Stimulated activated CD8-positive, alpha-beta memory T cell treated with anti-CD3 and anti-CD28 coated beads, Interleukin-7, amount 100 ng/mL, for 48 hours (primary cell): ENCODE measurements at places on chromosomes 5 and 9.

GRCh38 chr9:99809586-99810319 lies 11.9 kb upstream of the NR4A3 start:
- DNase-seq, result no peak

DNA sequence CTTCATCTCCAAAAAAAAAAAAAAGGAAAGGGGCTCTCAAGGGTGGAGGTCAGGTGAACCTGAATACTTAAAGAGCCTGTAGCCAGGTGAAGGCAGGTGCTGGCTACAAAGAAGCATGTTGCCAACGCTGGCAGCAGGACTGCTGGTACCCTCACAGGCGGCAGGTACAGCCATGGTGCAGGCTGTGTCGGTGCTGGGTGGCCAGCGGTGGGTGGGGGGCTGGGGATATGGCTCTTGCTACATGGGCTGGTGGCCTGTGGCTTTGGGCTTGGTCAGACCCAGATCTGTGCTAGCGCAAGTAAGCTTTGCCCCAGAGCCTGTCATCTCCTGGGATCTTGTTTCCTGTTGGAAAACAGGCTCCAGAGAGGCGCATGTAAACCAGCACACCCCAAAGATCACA lies 86.3 kb upstream of the PHYKPL start:
- no peak for DNase-seq

DNA sequence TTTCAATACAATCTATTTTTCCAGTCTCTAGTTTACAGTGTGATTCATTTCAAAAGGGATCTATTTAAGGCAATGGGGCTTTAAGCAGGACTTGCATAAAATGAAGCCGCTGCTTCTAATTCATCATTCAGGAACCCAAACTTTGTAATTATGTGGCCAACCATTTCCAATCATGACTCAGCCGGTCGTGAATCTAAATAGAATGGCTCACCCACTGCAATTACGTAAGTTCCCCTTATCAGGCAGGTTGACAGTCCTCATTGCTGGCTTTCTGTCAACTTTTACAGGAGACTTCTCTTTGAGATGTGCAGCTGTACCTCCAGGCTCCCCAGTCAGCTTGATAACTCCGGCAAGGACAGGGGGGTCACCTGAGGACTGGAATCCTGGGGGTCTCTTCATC lies 152.8 kb upstream of the DAP start:
- DNase-seq, result no peak

GRCh38 chr5:71748360-71748759 lies 29.3 kb downstream of the CARTPT start:
- no peak for DNase-seq

DNA sequence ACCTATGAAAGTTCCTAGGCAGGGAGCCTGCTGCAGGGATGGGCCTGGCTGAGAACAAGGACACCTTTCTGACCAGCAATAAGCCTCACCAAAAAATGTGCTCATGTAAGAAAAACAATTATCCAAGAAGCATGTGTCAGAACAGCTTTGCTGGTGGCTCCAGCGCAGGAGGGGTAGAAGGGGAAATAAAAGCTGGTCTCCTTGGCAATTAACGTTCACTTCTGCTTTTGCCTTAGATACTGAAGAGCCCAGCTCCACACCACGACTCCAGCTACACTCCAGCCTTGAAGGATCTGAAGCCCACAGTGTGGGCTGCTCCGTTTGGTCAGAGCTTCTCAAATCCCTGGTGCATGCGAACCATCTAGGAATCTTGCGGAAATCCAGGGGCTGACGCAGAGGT lies 107.6 kb upstream of the PHYKPL start:
- DNase-seq, result no peak

DNA sequence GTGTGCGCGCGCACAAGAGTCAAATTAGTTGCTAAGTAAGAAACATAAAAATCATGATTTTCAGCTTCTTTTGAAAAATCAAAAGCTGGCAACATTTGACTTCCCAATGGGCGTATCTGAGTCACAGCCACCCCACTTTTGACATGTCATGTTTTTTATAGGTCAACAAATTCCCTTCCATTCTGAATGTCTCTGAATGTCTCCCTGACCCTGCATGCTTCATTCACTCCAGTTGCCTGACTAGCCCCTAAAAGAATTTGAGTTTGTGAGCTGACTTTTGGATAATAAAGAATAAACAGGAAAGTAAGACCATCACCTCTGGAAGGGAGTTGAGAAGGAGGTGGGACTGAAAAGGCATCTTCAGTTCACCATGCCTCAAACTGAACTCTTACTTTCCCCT lies 20.2 kb upstream of the GLIS3 start:
- no peak for DNase-seq

DNA sequence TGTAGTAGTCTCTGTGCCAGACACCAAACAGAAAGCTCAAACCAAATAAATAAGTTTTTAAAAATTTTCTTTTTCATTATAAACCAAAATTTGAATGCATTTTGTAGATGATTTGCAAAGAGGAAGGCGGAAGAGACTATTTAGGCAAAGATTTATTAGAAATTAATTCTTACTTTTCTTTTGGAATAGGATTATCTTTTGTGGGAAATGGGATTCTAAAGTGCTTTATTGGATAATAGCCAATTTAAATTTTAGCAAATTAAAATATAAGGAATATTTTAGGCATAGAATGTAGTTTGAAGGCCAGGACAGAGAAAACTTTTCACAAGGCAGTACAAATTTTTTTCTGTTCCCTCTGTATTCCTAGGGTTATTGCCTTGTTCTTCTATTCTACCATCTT lies 311.4 kb upstream of the ITGA1 start:
- no peak for DNase-seq

DNA sequence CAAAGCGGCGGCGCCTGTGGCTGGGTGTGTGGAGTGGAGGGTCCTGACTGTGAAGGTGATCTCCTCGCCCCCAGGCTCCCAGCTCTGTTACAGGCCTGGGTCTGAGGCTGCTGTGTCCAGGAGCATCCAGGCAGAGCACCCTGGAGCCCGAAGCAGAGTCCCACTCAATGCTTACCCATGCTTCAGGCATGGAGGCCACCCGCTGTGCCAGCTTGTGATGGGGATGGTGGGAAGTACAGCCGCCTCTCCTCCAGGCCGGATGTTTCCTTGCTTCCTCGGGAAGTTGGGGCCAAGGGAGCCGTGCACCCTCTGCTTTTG lies 255.9 kb upstream of the IRX1 start:
- no peak for DNase-seq

DNA sequence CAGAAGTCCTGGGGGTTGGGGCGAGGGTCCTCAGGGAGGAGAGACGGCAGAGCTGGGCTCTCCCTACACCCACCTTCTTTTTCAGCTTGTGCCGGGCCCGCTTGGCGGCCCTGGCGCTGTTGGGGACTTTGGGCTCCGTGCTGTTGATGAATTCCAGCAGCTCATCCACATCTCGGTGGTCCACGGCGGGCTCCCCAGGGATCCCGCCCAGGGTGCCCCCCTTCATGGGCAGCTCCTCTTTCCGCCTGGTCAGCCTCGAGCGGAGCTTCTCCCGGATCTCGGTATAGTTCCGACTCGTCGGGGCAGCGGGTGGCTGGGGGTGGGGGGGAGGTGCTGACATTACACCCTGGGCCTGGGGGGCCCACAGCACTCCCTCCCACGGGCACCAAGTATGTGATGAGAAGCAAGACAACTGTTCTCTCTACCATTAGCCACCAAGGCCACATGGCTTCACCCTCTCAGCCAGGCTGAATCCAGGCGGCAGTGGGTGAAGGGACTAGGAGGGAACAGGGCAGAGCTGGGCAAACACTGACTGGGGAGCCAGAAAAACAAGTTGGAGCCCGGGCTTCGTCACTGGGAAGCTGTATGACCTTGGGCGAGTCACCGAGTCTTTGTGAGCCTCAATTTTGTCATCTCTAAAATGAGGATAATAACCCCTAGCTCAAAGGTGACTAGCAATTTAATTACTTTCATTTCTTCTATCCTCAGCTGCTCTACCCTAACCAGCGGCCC lies 14.6 kb upstream of the DDX41 start:
- DNase-seq, result no peak

GRCh38 chr5:129973716-129974426 lies 69.6 kb downstream of the CHSY3 start:
- no peak for DNase-seq

GRCh38 chr9:76302947-76303550 lies 91.2 kb downstream of the RFK start:
- DNase-seq, result no peak

DNA sequence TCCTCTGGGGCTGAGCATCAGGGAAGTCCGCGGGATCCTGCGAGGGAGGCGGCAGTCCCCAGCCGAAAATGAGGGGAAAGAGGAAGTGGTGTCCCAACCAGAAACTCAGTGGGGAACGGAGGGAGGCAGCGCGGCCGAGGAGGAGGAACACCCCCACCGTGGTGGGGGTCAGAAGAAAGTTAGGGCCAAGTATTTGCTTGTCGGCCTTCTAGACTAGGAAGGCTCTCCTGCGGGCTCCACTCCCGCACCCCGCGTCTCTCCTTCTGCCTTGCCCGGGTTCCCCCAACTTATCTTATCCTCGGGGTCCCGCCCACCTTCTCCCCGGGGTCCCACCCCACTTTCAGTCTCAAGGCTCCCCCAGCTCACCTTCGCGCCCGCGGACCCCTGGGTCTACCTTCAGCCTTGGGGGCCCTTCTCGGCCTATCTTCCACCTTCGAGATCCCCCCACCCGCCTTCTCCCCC lies 557 bp upstream of the PHF2 start:
- peak; percentile 31 for DNase-seq

DNA sequence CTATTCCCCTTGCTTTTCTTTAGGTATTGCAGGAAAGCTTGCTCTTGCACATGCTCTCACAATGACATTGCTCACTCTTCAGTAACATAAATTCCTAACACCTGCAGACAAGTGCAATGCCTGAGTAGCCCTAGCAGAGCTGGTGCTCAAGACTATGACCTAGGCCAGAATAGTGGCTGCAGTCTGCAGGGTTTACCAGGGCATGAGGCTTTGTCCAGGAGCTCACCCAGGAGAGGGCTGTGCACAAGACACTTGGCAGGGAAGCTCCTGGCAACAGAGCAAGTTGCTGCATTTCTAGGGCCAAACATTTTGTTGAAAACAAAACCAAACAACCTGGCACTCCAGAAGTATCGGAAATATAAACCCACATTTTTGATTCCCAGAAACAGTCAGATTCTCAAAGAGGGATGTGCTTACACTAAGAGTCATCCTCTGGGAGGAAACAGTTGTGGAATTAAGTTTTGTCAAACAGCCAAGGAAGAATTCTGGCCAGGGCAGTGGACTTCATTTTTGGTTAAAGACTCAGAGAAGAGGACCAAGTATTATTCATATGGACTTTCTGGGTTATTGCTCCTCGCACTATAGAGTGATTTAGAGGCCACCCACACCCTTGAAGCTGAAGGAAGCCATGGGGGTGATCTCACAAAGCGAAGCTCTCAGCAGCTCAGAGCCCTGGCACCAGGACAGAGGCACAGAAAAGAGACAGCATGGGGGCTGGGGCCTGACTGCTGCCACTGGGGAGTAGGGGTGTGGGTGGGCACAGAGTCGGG lies 44.9 kb downstream of the MACROH2A1 start:
- DNase-seq, result no peak

DNA sequence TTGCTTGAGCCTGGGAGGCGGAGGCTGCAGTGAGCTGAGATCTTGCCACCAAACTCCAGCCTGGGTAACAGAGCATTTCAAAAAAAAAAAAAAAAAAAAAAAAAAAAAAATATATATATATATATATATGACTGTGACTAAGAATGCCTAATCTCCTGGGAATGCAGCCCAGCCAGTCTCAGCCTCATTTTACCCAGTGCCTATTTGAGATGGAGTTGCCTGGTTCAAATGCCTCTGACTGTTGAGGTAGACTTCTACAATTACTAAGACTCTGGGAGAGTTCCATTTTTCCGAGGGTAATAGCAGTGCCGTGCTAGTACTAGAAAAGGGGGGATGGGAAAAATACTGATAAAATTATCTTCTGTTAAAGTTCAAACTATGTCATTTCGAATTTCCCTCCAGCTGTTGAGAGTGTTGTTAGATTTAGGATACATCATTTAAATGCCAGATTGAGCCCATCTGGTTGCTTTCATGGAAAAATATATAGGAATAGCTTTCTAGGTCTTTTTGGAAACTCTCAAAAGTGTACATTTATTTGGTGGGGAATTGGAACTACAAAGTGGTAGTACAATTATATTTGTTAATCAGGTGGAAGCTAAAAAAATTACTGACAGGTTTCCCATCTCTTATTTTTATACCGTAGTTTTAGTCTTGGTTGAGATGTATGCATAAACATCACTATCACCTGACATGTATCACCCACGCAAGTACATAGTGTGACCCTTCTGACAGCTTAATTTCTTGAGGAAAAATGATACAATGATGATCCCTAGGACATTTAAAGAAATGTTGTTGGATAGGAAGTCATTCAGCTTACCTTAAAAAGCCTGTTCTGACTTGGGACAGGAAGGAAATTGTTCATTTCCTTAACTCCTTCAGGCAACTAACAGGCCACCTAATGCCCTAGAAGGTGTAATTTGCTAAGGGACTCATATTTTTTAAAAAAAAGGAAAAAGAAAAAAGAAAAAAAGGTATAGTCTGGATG lies 214.9 kb downstream of the ADAMTSL1 start:
- DNase-seq, result no peak

DNA sequence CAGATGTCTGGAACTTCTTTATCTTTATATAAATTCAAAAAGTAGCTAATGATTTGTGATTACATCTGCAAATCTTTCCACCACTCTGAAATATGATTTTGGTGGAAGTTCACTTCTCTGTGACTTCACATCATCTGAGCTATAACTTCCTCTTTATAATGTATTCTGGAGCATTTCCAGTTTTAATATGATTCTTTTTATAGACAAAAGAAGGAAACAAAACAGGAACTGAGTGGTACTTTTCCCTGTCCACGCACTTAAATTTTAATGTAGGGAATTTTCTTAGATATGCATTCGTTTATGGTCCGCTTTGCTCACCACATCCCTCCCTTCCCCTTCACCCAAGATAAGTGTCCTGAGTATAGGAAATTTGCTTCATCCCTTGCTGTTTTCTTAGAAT lies 333.5 kb downstream of the CHSY3 start:
- DNase-seq, result no peak

- DNase-seq, result no peak
Observed at GRCh38 chr5:570886-571285, 41.3 kb upstream of the CEP72 start.

GRCh38 chr9:13567833-13568232 lies 288.3 kb upstream of the MPDZ start:
- DNase-seq, result no peak

- DNase-seq, result no peak
Observed at GRCh38 chr9:20564650-20565049, 57.6 kb downstream of the MLLT3 start.

- DNase-seq, result no peak
Observed at GRCh38 chr5:135437422-135437795, 9.7 kb downstream of the DCANP1 start.

- DNase-seq, result no peak
Observed at GRCh38 chr5:3362606-3362910, 233.1 kb upstream of the IRX1 start.

- DNase-seq, result no peak
Observed at GRCh38 chr9:79263628-79264027, 308.1 kb upstream of the TLE4 start.

- DNase-seq, result no peak
Observed at GRCh38 chr9:28782630-28783029, 1209.3 kb upstream of the C9orf72 start.

- DNase-seq, result no peak
Observed at GRCh38 chr9:18910916-18911315, 122.1 kb downstream of the SAXO1 start.
